ENCODE measurements at places on chromosomes 5 and 9.

GRCh38 chr5:56207537-56207936, 25.6 kb downstream of the ANKRD55 start:
- no peak for DNase-seq

- DNase-seq: no peak
Observed at GRCh38 chr9:111975709-111976108, 79.1 kb downstream of the UGCG start.

GRCh38 chr9:80883826-80884579, 805.3 kb downstream of the TLE1 start:
- no peak for DNase-seq

DNA sequence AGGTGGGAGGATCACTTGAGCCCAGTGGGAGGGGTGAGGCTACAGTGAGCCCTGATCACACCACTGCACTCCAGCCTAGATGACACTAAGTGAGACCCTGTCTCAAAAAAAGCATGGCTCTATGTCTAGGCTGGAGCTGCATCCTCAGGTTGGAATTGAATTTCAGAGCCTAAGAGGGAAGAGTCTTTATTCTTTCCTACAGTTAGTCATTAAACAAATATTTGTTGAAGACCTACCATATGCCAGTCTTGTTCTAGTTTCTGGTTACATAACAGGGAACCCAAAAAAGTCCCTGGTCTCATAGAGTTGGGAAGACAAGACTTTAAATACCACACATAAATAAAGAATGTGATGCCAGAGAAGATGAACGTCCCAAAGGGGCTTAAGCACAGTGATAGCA, 6.9 kb upstream of the GRPEL2 start:
- no peak for DNase-seq

- DNase-seq: no peak
Observed at GRCh38 chr9:125663127-125663526, 43.9 kb downstream of the MAPKAP1 start.

DNA sequence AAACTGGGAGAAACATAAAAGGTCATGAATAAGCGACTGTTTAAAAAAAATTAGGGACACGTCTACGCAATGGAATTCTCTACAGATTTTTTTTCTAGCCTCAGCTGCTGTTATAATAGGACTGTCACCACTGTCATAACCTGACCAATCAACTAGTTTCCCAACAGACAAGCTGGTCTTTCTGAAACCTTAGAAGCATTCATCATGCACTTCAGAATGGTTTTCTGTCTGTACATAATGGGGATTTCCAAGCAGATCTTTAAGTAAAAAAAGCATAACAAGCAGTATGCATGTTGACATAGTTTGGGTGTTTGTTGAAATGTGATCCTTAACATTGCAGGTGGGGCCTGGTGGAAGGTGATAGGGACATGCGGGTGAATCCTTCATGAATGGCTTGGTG, 58.3 kb upstream of the SEMA6A start:
- DNase-seq: no peak

DNA sequence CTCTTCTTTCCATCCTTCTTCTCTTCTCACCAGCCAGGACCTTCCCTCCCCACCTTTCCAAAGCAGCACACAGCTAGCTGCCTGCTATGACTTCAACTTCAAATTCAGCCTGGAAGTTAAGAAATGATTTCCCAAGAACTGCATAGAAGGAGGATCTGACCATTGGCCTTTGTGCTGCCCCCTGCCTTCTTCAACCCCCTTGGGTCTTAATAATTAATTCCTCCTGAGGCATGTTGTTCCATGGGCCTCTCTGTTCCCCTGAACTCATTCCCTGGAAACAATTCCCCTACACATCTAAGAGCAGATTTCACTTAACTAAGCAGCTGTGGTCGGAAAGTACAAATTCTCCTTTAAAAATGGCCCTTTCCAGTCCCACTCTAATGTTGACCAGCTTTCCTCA, 62.4 kb downstream of the ADAMTS12 start:
- DNase-seq: no peak

DNA sequence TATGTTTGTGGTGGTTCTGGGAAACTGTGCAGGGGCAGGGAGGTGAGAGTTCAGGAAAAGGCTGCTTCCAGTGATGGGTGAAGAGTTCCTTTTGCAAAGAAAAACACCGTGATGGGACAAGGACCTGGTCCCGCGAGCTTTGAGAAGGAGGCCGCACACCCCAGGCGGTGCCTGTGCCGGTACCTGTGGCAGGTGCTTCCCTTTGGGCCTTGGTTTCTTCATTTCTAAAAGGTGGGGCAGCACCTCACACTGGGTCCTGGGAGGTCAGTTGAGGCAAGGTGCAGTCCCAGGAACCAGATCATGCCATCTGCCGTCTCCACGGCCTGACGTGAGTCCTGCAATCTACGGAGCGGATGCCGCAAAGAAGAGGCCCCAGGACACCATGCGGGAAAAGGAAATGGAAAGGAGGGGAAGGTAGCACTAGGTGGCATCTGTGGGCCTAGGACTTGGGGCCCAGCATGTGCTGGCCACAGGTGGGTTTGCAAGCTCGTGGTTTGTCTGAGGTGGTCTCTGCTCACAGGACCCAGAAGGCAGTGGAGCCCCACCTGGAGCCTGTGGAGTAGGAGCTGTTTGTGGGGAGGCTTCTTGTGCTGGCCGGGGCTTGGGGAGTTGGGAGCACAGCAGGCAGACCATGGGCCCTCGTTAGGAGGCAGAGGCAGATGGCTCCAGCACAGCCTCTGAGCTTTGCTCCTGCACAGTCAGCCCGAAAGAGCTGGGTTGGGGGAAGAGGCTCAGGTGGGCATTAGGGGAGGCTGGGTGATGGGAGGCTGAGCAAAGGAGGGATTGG, 131.6 kb downstream of the CACNA1B start:
- no peak for DNase-seq

DNA sequence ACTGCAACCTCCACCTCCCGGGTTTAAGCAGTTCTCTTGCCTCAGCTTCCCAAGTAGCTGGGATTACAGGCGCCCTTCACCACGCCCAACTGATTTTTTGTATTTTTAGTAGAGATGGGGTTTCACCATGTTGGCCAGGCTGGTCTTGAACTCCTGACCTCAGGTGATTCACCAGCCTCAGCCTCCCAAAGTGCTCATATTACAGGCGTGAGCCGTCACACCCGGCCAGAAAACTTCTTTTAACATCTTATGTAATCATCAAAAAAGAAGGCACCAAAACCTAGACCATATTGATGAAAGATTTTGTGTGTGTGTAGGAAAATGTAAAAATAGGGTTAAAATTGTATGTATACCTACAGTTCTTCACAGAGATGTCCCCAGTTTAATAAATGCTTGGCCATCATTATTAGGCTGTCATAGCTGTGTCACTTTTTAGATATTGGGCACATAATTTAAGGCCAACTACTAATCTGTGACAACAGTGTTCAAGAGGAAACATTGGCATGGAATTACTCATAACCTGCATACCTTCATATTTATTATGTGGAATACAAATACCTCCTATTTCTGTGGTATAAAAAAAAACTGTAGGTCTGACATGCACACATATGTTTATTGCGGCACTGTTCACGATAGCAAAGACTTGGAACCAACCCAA, 44.4 kb downstream of the RAD50 start:
- no peak for DNase-seq

DNA sequence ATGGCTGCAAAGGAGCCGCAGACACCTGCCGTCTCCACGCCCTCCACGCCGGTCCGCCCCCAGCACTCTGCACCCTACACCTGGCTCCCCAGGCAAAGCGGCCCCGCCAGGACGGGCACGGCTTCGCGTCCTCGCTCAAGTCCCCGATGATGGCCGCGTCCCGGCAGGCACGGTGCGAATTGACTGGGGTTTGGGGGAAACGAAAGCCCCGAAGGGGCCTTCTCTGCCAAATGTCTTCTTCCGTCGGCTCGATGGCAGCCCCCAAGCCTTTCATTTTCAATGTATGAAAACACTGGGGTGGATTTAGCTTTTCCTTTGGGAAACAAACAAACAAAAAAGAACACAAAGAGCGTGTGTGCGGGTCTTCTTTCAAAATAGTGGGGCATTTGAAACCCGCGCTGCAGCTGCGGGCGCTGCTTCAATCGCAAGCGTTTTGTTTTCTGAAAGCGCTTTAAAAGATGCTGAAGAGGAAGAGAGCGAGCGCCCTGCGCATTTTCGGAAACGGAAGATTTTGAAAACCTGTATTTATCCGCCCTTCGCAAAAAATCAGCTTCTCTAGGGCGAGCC, 160.0 kb downstream of the RMI1 start:
- no peak for DNase-seq

- no peak for DNase-seq
Observed at GRCh38 chr5:56725711-56726411, 89.5 kb upstream of the MAP3K1 start.

GRCh38 chr9:13787234-13787833, 507.8 kb upstream of the MPDZ start:
- no peak for DNase-seq

- DNase-seq: no peak
Observed at GRCh38 chr9:35834260-35835215, 5.5 kb downstream of the TMEM8B start.

GRCh38 chr9:97907046-97907445, 15.3 kb downstream of the TRMO start:
- no peak for DNase-seq

DNA sequence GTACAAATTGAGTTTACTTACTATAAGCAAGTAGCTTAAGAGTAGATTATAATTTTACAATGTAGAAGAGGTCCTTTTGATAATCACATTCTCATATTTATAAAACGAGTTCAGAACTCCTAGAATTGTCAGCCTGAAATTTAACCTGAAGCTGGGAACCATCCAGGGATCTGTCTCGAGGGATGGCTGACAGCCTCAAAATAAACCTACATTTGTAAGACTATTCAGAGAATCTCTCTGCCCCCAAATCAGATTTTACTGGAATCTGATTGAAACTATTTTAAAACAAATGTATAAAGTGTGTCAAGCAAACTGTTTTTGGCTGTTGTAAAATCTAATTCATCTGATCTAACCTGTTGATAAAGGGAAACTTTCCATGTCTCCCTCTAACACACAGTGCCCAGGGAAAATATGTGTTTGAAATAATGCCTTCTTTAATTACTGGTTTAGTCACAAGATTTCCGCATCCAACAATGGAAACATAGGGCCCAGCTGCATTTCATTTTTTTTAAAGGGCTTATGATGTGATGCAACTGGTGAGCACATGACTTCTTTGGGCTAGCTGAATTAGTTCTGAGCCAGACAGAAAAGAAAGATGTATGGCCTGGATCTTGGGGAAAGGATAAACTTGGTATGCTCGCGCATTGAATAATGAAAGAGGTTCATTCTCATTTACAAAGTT, 30.3 kb downstream of the SLC25A46 start:
- no peak for DNase-seq

- DNase-seq: no peak
Observed at GRCh38 chr5:92429646-92430045, 1046.5 kb upstream of the ARRDC3 start.

DNA sequence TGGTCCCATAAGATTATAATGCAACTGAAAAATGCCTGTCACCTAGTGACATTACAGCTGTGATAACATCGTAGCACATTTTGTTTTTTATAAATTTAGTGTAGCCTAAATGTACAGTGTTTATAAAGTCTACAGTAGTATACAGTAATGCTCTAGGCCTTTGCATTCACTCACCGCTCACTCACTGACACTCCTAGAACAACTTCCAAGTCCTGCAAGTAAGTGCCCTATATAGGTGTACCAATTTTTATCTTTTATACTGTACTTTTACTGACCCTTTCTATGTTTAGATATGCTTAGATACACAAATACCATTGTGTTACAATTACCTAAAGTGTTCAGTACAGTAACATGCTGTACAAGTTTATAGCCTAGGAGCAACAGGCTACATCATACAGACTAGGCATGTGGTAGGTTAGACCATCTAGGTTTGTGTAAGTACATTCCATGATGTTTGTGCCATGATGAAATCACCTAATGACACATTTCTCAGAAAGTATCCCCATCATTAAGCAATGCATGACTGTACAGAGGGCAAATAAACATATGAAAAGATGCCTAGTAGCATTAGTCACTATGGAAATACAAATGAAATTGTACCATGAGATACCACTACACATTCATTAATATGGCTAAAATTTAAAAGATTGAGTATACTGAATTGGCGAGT, 127.6 kb downstream of the TRPM6 start:
- DNase-seq: no peak

DNA sequence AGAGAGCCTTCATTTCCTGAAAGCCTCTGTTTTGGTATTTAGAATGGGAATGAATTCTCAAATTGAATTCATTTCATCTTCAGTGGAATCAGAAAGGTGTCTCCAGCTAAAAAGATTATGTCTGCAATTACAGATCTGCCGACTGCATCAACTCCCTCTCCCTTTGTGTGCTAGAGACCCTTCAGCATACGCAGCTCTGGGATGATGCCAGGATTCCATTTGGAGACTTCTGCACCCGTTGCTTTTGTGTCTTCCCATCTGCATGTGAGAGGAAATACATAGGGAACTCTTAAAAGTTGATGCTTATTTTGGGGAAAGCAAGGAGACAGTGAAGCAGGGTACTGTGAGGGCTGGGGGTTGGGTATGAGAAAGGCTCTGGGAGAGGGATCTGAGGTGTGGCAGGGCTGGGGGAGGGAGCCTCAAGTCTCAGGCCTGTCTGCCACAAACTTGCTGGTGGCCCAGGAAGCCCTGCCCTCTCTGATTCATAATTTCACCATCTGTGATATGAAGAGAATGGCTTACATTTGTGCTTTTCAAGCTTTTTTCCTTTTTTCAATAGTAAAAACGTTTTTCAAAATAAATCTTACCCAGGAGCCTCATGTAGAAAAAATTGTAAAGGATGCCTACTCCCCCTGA, 89.7 kb upstream of the SAP30L start:
- no peak for DNase-seq

GRCh38 chr5:143588933-143589662, 185.6 kb upstream of the NR3C1 start:
- DNase-seq: no peak

- DNase-seq: no peak
Observed at GRCh38 chr9:97906236-97906831, 16.0 kb downstream of the TRMO start.
